ENCODE measurements at places on chromosomes 7 and 10. TPM values are rescaled to one million over a fixed set of nuclear protein-coding genes. Genes with fewer than 3 reads are reported as not detected.

- DNase-seq = peak; percentile 41
These were observed 739.7 kb downstream of the PARD3 start for GRCh38 chr10:34075254-34075926.

DNA sequence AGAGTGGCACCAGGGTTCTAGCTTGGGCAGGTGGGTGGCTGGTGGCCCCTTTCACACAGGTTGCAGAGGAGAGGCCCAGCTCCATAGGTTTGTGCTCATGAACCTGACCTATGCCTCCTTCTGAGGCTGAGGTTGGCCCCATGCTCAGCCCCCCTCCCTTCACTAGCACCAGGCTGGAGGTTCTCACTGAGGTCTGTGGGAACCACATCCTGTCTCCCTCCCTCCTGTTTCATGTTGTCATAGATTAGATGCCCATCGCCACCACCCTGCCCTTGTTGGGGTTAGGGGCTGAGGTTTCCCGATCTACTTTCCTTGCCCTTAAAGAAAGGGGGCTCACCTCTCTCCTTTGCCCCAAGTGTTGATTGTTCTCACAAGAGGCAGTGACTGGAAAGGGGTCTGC lies 14.7 kb downstream of the NEUROG3 start:
- no peak for DNase-seq

GRCh38 chr10:80664071-80664680 lies 126.5 kb downstream of the SH2D4B start:
- peak; percentile 52 for DNase-seq

DNA sequence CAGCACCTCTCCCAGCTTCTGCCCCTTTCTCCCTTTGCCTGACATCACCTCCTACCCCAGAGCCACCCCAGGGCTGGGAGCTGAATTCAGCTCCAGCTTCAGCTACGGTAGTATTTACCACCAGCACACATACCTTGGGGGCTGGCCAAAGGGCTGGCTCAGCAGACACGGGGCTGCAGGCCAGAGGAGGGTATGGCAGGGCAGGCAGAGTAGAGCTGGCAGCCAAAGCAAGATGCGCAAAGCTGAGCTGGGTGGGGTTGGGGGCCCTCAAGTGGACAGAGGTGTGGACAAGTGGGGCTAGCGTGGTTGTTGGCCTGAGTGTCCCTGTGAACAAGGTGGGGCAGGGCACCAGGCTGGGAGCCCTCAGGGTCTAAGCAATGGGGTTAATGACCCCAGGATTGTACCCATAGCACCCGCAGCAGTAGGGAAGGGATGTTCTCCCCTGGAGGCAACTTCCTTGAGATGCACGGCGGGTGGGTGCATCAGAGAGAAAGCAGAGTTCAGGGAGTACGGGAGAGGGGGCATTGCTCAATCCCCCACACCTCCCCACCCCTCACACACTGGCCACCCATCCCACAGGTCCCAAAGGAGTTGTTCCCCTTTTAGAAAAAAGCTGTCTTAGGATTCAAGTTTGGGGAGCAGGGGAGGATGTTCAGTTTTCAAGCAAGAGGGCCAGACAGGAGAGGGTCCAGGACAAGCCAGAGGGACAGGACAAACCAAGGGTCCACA lies 8.0 kb downstream of the VSIR start:
- DNase-seq = peak; percentile 45

GRCh38 chr10:128713471-128713870 lies 587.2 kb upstream of the MKI67 start:
- peak; percentile 80 for DNase-seq

- peak; percentile 79 for DNase-seq
These were observed 15.5 kb downstream of the ZMIZ1 start for GRCh38 chr10:79084012-79084971.

GRCh38 chr10:117362313-117362712 lies 12.9 kb downstream of the PDZD8 start:
- no peak for DNase-seq

DNA sequence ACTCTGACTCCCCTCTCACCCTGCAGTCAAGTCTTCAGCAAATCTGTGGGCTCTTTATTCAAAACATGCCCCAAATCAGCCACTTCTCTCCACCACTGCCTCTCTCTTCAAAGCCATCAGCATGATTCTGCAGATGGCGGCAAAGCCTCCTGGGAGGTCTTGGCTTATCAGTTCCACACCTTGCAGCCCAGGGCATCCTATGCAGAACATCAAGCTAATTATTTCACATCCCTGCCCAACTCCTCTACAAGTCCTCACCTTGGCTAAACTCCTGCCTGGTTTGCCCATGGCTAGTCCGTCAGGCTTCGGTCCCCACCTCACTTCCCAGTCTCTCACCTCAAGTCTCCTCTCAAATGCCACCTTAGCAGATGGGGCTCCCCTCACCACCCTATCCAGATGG lies 70.2 kb downstream of the PIP4K2A start:
- DNase-seq = no peak

DNA sequence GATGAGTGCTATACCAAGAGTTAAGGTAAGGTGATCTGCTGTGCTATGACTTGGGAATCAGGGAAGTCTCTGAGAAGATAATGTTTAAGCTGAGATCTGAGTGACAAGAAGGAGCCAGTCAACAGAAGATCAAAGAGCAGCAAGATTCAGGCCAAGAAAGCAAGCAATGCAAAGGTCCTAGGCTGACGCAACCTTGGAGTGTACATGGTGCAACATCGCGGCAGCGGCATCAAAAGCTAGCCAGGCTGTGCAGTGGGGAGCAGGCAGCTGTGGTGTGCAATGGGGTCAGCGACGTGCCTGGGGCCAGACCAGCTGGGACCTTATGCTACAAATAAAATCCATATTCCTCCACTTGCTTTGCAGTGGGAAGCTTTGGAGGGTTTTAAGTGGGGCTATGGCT lies 324.1 kb downstream of the LRMDA start:
- no peak for DNase-seq

DNA sequence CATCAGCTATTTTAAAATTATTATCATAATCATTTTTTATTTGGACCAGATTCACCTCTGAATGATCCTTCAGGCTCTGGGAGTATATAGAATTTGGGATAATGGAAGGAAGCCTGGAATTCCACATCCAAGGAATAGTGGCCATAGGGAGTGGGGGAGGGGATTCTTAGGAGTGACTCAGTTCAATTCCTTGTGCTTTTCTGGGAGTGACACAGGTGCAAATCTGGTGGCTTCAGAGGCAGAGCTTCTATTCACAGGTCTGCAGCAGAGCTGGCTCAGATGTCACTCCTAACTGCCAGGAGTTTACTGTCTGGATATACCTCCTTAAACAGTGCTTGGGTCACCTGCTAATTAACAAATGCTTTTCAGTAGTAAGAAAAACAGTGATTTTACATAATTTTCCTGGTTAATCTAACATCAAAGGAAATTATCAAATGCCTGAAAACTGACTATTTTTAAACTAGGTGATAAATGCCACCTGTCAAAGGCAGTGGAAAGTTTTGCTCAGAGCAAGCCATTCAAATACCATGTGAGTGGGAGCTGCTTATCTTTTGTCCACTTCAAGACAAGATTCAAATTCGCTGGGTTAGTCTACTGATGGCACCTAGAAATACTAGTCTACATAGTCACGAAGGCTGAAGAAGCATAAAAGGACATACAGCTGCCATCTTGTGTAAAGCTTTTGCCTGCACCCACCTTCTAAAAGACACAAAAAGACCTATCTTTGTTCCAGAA lies 106.7 kb upstream of the LAMB4 start:
- DNase-seq = no peak

- no peak for DNase-seq
These were observed 245.8 kb downstream of the CDK14 start for GRCh38 chr7:90841759-90842429.

DNA sequence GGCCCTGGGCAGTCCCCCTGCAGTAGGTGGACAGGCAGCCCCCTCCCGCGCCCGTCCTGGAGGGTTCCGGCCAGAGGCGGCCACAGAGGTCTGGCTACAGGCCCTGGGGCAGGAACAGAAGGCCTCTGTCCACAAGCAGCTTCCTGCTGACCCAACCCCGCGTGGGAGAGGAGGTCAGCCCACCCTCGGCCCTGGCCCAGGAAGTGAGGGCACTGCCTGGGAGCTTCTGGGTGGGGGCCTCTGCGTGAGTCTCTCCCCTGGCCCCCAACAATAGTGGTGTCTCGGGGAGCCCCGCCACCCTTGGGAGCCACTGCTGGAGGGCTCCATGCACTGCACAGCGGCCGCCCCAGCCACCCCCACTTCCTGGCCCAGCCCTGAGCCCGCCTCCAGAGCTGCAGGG lies 4.7 kb downstream of the MICALL2 start:
- no peak for DNase-seq

- no peak for DNase-seq
These were observed 1.6 kb downstream of the HOXA13 start for GRCh38 chr7:27198138-27198841.

DNA sequence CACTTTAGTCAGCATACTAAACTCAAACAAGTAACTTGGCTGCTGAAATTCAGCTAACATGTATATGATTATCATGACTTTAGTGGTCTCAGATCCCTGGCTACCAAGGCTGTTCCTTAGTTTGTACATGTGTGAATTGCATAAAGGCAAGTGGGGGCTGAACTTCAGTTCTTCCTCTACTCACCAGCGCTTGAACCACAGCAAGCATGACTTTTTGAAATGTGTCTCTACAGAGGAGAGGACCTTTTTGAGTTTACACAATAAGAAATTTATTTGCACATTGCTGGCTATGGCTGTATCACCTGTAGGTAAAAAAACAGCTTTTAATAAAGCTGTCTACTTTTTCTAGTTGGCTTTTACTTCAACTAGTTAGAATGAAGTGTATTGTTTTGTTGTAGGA lies 48.8 kb downstream of the MDFIC start:
- DNase-seq = no peak

GRCh38 chr7:75546237-75547015 lies 54.3 kb downstream of the SPDYE5 start:
- no peak for DNase-seq

DNA sequence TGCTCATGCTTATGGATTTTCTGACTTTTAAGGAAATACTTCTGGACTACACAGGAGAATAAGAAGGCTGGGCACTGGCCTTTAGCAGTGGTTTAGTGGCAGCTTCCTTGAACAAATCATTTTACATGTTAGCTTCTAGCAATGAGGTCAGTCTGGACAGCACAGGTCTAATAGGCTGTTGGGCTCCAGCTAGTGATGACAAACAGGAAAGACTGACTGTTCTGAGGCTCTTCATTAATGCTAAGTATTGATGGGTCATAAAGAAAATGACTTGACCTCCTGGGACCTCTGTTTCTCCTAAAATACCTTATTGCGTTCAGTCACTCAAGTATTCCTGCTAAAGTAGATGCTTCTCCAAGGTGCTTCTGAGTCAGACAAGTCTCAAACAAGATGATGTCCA lies 4.9 kb upstream of the RHOBTB1 start:
- DNase-seq = no peak

DNA sequence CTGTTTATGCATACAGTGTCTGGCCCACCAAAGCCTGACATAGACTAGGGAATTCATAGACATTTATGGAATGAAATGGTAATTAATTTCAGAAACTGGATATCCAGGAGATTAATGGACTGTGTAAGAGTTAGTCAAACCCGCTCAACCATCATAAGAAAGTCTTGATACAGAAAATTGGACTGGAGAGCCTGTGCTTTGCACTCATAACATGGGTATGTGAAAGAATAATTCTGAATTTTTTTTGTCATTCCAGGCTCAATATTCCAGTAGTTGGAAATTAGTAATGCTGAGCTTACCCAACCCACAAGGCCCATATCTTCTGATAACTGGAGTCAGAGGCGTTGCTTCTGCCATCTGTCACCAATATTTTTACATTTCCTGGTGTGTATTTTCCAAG lies 799.7 kb upstream of the IGFBP3 start:
- DNase-seq = no peak

GRCh38 chr7:23012186-23012585 lies 1.7 kb downstream of the HYCC1 start:
- DNase-seq = no peak

DNA sequence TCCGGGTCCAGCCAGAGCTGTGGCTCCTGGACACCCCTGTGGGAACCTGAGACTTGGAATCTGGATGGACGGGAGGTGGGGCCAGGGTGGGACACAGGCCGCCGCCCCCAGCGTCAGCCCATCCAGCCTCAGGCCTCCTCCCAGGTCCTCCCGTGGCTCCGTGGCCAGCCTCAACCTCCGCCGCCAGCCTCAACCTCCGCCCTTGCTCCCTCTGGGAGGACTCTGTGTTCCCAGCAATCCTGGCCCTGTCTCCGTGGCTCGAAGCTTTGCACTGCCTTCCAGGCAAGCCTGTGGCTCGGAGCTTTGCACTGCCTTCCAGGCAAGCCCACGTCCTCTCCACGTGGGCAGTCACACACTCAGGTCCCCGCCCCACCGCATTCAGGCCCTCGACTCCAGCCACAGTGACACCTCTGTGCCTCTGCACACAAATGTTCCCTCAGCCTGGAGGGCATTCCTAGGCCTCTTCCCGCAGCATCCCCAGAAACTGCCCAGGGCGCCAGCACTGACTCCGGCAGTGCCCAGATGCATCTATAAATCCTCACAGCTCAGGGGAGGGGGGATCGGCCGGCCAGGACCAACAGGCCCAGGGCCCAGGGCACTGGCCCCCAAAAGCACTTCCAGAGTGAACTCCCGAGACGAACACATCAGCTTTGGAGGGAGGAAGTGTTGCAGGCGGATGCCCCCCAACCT lies 44.7 kb upstream of the PDGFA start:
- DNase-seq = no peak

GRCh38 chr7:28052933-28053332 lies 127.7 kb downstream of the JAZF1 start:
- no peak for DNase-seq

DNA sequence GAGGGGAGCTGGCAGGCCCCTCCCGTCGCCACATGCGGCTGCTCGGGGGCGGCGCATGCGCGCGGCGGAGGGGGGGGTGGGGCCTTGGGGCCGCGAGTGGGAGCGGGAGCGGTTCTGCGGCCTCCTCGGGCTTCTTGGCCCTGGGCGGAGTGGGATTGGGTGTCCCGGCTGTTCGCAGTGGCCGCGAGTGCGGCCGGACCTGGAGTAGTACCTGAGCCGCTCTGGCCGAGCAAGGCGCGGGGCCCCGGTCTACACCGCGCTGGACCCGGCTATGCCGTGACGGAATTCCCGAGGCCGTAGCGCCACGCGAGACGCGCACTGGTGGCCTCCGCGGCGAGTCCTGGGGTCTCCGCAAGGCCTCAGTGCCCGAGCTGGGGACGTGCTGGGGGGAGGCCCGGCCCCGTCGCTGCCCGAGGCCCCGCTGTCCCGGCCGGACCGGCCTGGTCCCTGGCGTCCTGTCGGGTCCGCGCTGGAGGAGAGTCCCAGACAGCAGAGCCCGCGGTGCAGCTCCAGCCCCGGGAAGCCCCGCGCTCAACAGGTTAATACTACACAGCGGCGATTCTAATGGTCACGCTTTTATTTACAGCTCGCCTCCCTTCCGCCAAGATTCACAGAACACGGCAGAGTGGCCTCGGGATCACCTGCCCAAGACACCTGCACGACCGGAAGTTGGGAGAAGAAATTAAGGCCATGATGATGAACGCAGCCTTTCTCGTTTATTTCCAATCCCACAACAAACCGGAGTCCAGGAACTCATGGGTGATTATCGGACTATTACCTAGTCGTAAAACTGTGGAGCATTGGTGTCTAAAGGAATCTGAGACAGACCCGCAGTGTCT lies 671 bp upstream of the PAXIP1 start:
- DNase-seq = peak; percentile 94

- DNase-seq = no peak
These were observed 4.0 kb upstream of the CAMK2G start for GRCh38 chr10:73878365-73878764.

Gene COMTD1
- polyA plus RNA-seq = 2.1 TPM

Gene WDR91
- polyA plus RNA-seq = 8.5 TPM

Gene BRAF
- polyA plus RNA-seq = 11.3 TPM

Gene TMEM178B
- polyA plus RNA-seq = 0.39 TPM

Gene DENND2A
- polyA plus RNA-seq = 55.8 TPM

Gene C10orf143
- polyA plus RNA-seq = 3.8 TPM

Gene AGMO
- polyA plus RNA-seq = 0.44 TPM

Gene PMPCB
- polyA plus RNA-seq = 63.0 TPM

Gene KIAA1549
- polyA plus RNA-seq = 8.5 TPM

Gene CHN2
- polyA plus RNA-seq = 11.9 TPM

Data from muscle of back (tissue), 13 donors.